ENCODE measurements at places on chromosomes 16 and 17. TPM values are rescaled to one million over a fixed set of nuclear protein-coding genes. Genes with fewer than 3 reads are reported as not detected.

GRCh38 chr16:89695875-89696669 lies 5.4 kb downstream of the SPATA2L start:
- no peaks in the 10 kb centered on the region for H3K27me3 ChIP-seq
- H3K4me1 ChIP-seq: peaks cover 20% of the 10 kb centered on the region
- DNase-seq: no peak
- no peak overlapping the region for H3K4me3 ChIP-seq
- H3K27ac ChIP-seq: peak overlapping the region; percentile 28

DNA sequence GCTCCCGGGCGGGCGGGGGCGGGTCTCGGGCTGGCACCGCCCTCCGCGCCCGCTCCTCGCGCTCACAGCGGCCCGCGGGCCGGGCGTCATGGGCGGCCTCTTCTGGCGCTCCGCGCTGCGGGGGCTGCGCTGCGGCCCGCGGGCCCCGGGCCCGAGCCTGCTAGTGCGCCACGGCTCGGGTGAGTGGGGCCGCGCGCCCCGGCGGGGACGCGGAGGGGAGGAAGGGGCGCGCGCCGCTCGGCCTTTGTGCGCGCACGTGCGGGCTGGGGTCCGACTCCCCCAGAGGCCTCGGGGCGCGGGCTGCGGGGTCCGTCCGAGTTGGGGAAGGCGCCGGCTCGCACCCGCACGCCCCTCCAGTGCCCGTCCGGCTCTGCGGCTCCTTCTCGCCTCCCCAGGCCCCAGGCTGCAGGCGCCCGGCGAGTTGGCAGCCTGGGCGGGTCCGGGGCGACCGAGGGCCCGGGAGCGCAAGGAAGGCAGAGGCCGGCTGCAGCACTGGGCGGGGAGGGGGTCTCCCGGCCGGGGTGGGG lies at the start of gene NME4:
Gene NME4 (plus strand): TSS at position 65 of the 527 bp plus-strand sequence. CDS start 24 bp downstream, at position 89.
- H3K27ac ChIP-seq: peak within 1 kb of the TSS; percentile 87
- H3K36me3 ChIP-seq: no peaks in the 10 kb centered on the region

- H3K27ac ChIP-seq: no peak overlapping the region
- H3K4me3 ChIP-seq: no peak overlapping the region
- no peak for DNase-seq
Observed at GRCh38 chr17:14582996-14583395, 282.1 kb downstream of the HS3ST3B1 start.

DNA sequence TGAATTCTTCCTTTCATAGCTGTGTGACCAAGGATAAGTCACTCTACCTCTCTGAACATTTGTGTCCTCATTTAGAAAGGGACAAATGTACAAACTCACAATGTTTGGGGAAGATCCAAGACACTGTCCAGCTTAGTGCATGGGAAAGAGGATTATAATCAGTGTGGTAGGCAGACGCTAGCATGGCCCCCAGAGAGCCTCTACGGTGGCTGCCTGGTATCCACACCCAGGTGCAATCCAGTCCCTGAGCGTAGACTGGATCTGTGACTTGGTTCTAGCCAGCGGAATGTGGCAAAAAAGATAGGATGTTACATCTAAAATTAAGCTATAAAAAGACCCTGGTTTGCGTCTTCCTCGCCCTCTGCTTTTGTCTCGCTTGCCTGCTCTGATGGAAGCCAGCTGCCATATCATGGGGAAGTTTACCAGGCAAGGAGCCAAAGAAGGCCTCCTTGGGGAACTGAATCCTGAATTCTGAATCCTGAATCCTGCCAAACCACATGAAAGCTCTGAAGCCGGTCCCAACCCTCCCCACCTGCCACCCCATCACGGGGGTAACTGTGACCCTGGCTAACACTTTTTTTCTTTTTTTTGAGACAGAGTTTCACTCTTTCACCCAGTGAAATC lies 51.7 kb downstream of the PLXDC1 start:
- DNase-seq: no peak
- H3K27me3 ChIP-seq: peaks cover 5% of the 10 kb centered on the region
- H3K4me3 ChIP-seq: no peak overlapping the region
- H3K4me1 ChIP-seq: no peaks in the 10 kb centered on the region
- H3K27ac ChIP-seq: no peak overlapping the region

EFCAB13 gene
- total RNA-seq: not detected

RBFOX1 gene
- total RNA-seq: not detected

USP6 gene
- total RNA-seq: 0.10 TPM

- no peak overlapping the region for H3K27ac ChIP-seq
- H3K27me3 ChIP-seq: no peaks in the 10 kb centered on the region
- no peaks in the 10 kb centered on the region for H3K36me3 ChIP-seq
- peaks cover 11% of the 10 kb centered on the region for H3K4me1 ChIP-seq
- no peak overlapping the region for H3K4me3 ChIP-seq
- no peak for DNase-seq
Observed at GRCh38 chr16:50474138-50474537, 74.1 kb upstream of the NKD1 start.

KRTAP3-2 gene
- not detected for total RNA-seq

SDR42E2 gene
- 0.27 TPM for total RNA-seq

DNA sequence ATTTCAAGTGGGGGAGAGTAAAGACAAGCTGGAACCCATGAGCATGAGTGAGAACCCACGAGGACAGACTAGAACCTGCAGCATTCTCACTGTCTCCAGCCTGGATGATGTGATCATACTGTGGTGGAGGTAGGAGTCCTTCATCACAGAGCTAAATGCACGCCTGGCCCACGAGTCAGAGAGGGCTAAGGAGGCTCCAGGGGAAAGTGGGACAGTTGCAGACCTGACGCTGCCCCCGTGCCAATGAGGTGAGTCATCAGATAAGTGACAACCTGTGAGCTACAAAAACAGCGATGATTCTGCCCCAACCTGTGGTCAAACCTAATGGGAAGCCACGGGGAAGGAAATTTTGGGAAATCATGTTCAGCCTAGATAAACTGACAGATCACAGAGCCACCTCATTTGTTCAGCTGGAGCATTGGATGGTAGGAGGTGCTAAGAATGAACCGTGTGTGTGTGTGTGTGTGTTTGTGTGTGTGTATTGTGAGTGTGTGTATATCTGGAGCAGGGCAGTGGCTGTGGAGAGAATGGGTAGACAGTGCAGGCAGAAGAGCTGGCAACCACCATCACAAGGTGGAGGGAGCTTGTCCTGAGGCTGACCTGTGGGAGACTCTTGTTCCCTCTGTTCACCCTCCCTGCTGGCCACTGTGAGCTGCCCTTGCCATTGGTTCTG lies 131.8 kb downstream of the UTP18 start:
- no peaks in the 10 kb centered on the region for H3K36me3 ChIP-seq
- H3K4me1 ChIP-seq: peaks cover 8% of the 10 kb centered on the region
- peak; percentile 32 for DNase-seq
- H3K4me3 ChIP-seq: no peak overlapping the region

DNA sequence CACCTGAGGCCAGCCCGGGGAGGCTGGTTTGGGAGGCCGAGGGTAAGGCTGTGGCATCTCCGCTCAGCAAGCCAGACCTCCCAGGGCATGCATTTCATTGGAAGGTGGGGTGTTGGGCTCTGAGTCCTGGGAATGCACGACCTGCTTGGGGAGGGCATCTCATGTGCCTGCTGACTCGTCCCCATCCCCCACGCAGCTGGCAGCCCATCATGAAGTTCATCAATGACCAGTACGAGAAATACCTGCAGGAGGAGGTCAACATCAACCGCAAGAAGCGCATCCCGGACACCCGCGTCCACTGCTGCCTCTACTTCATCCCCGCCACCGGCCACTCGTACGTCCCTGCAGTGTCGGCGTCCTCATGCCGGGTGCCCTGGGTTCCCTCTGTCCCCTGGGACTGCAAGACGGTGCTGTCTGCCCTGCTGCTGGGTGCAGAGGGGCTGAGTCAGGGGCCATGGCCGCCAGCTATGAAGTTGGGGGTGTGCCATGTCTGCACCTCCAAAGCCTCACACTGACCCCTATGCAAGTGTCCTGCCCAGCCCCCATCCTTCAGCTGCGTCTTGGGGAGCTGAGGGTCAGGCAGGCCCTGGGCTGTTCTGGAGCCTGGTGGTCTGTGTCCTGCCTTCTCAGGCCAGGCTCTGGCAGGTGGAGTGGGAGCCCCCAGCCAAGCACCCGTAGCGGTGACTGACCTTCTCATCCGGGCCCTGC lies 347.9 kb downstream of the SEC14L1 start:
- peaks cover 39% of the 10 kb centered on the region for H3K36me3 ChIP-seq
- H3K4me1 ChIP-seq: no peaks in the 10 kb centered on the region
- no peak for DNase-seq
- H3K27me3 ChIP-seq: no peaks in the 10 kb centered on the region

IL17C gene
- not detected for total RNA-seq

GRCh38 chr17:8131844-8132441 lies 8.0 kb upstream of the HES7 start:
- H3K36me3 ChIP-seq: no peaks in the 10 kb centered on the region
- no peak for DNase-seq
- H3K27me3 ChIP-seq: no peaks in the 10 kb centered on the region
- peaks cover 28% of the 10 kb centered on the region for H3K4me1 ChIP-seq

PITPNC1 gene
- 41.9 TPM for total RNA-seq

DNA sequence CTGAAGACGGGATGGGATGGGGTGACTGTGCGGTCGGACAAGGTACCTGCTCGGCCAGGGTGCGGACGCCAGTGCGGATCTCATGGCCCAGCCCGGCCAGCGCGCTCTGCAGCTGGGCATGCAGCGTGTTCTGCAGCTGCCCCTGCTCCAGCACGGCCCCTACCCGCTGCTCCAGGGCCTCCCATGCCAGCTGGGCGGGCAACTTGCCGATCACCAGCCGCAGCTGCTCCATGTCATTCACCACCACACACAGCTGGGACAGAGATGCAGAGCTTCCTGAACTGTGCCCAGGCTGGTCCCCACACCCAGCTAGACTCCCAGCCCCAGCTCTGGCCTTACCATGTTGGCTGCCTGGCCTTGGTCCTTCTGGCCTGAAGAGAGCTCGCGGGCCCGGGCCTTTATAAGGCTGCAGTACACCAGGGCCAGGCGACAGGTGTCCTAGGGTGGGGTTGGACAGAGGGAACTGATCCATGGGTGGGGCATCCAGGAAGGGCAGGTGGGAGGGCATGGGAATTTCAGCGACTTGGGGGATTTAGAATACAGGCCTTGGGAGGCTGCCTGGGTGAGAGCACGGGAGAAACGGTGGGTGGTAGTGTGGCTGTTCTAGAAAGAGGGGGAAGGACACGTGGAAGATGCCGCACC lies 9.8 kb downstream of the UNC13D start:
- DNase-seq: no peak
- no peak overlapping the region for H3K4me3 ChIP-seq
- 0 out of 2 replicates have a peak, but pooled peaks cover 3% of the 10 kb centered on the region for H3K4me1 ChIP-seq

DNA sequence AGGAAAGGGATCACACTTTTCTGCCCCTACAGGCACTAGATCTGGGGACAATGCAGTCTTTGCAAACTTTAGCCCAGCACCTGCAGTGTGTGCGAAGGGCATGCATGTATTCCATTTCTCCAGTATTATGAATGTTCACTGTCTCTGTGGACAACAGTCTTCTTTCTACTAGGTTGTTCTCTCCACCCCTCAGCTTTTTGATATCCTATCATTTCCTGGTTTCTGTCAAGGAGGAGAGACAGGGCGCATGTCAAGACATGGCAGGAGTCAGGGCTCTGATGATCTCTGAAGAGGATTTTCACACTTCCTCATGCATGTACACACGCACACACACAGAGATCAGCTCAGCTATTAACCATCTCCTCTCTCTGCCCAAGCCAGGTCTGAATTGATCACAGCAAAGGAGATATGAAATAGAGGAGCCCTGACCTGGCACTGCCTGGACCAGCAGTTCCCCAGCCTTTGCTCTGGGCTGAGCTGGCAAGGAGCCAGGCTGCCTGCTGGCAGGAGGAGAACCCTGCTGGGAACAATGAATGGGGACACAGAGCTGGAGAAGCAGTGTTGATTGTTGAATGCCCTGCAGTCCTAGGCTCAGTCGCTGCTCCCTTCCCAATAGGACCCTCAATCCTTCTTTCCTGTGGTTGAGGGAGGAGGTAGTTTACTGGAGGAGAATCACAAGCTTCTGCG lies 2.6 kb downstream of the GPR179 start:
- H3K4me3 ChIP-seq: no peak overlapping the region
- H3K27ac ChIP-seq: no peak overlapping the region
- no peaks in the 10 kb centered on the region for H3K36me3 ChIP-seq
- no peak for DNase-seq
- peaks cover 7% of the 10 kb centered on the region for H3K4me1 ChIP-seq
- H3K27me3 ChIP-seq: no peaks in the 10 kb centered on the region

ANKRD40CL gene
- total RNA-seq: 0.57 TPM

DNA sequence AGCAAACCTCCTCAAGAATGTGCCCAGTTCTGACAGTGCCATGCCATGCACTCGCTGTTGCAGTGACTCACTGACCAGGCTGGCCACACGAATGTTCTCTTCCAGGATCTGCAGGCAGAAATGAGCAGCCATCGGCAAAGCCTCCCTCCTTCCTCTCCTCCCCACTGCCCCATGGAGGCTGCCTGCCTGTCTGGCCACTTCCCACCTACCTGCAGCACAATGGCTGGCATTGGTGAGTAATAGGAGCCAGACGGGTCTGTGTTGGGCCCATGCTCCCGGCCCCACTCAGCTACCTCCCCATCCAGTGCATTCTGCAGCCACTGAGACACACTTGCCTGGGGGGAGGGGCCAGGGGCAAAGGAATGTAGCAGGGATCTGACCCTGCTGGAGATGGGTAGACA lies 2.8 kb upstream of the MATCAP1 start:
- peaks cover 43% of the 10 kb centered on the region for H3K4me1 ChIP-seq
- no peak for DNase-seq
- H3K4me3 ChIP-seq: no peak overlapping the region
- H3K36me3 ChIP-seq: no peaks in the 10 kb centered on the region
- no peak overlapping the region for H3K27ac ChIP-seq
- no peaks in the 10 kb centered on the region for H3K27me3 ChIP-seq

DNA sequence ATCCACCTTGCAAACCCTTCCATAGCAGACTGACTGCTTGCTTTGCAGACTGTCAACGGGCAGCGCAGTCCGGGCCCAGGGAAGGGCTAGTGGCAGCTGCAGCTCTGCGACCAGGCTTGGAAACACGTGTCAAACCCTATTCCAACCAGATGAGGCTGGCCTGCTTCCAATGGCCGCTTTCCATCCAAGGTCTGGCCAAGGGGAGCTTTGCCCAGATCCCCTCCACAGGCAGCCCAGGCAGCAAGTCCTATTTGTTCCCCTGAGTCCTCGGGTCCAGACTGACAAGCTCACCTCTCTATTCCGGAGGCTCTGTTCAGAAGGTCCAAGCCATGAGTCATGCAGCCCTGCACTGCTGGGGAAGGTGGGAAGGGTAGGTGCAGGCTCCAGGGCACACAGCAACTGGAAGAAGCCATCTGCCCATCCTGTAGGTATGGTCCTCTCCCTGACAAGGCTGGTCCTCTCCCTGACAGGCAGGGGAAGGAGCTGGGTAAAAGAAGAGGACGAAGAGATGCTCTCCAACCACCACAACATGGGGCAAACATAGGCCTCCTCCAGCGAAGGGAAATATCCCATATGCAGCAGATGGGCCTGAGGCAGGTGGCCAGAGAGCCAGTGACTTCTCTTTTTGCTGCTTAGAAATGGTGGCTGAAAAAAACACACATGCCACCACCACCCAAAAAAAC lies 22.6 kb upstream of the AXIN2 start:
- DNase-seq: no peak
- H3K27ac ChIP-seq: no peak overlapping the region
- no peaks in the 10 kb centered on the region for H3K36me3 ChIP-seq
- H3K4me1 ChIP-seq: peaks cover 25% of the 10 kb centered on the region

GRCh38 chr17:46742565-46743270 lies 75.8 kb downstream of the WNT3 start:
- no peak overlapping the region for H3K4me3 ChIP-seq
- DNase-seq: peak; percentile 57
- peaks cover 11% of the 10 kb centered on the region for H3K4me1 ChIP-seq
- H3K27ac ChIP-seq: no peak overlapping the region

GRCh38 chr16:81600275-81600674 lies 155.7 kb downstream of the CMIP start:
- H3K4me1 ChIP-seq: peaks cover 66% of the 10 kb centered on the region
- H3K4me3 ChIP-seq: no peak overlapping the region
- no peak overlapping the region for H3K27ac ChIP-seq
- H3K36me3 ChIP-seq: no peaks in the 10 kb centered on the region
- H3K27me3 ChIP-seq: no peaks in the 10 kb centered on the region

P2RX1 gene
- total RNA-seq: not detected

Data from HCT116 (cell line).